Kidney epithelial cell (primary cell): ENCODE measurements at places on chromosomes 1 and 21.
A peak's percentile ranks its signal among the peaks of the same experiment; 100 is the strongest.

- DNase-seq, result no peak
Observed at GRCh38 chr1:64733581-64734286, 11.1 kb upstream of the RAVER2 start.

GRCh38 chr1:67830226-67830625 is 3.0 kb downstream of the GNG12 start:
- DNase-seq, result no peak

GRCh38 chr1:68218490-68218889 is 13.8 kb downstream of the WLS start:
- no peak for DNase-seq

GRCh38 chr1:87844251-87844650 is 515.6 kb downstream of the LMO4 start:
- DNase-seq, result no peak

DNA sequence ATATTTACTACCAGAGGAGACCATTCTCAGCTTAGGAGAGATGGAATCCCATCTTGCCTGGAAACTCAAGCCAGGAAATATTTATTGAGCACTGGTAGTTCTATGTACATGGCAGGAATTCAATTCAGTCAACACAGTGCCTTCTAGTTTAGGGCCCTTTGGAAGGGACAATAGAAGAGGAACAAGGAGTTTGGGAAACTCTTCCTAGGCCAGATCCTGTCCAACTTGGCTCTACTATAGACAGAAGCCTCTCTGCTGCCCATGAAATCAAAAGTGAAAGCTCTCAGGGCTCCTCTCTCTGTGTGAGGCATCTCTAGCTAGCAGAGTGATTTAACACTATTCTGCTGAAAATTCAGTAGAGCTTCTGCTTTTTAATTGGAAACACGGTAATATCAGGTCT is 244.6 kb upstream of the MAP1LC3C start:
- DNase-seq, result no peak

DNA sequence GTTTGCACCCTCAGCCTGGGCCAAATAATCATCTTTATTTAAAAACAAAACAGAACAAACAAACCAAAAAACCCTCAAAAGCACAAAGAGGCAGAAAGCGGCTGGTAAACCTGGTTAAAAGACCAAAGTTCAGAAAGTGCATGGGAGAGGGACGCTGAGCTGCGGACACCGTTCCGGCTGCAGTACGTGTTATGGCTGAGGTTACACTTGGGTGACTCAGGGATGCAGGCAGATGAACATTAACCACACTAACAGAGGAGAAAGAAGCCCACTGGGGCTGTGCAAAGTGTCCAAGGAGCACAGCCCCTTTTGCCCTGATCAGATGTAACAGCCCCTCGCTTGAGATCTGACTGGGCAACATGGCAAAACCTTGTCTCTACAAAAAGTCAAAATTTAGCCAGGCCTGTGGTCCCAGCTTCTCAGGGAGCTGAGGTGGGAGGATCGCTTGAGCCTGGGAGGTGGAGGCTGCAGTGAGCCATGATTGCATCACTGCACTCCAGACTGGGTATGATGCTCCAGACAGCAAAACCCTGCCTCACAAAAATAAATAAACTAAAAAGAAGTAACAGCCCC is 28.3 kb downstream of the GPR157 start:
- DNase-seq, result no peak

DNA sequence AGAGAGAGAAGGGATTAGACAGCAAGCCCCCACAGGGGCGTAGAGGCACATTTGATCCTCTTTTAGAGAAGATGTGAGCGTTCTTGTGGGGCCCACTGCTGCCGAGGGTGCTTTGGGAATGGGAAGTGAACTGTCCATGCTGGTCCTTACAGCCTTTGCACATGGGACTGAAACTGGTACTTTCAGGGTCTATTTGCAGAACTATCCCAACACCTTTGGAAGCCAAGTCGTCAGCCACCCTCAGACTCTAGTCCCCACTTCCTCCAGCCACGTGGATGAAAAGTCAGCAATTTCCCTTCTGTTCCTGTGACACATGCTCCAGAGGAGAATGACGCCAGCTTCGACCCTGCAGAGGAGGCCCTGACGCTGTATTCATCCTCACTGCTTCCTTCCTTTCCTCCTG is 2.6 kb upstream of the RAB7B start:
- DNase-seq, result no peak

DNA sequence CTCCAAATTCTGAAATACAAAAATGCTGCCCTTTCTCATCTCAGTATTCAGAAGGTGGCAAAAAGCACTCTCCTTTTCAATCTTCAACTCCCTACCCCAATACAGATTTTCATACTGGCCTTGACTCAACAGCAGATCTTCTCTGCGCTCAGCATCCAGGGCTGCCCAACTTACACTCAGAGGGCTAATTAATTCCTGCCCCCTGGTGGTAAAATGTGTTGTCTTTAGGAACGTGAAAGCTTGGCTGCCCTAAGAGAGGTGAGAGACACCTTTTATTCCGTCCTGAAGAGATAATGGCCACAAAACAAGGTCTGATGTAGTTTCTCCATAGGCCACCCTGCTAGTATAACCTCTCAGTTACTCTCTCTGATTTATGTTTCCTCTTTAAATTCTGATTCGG is 25.0 kb downstream of the KRTAP24-1 start:
- DNase-seq, result no peak

DNA sequence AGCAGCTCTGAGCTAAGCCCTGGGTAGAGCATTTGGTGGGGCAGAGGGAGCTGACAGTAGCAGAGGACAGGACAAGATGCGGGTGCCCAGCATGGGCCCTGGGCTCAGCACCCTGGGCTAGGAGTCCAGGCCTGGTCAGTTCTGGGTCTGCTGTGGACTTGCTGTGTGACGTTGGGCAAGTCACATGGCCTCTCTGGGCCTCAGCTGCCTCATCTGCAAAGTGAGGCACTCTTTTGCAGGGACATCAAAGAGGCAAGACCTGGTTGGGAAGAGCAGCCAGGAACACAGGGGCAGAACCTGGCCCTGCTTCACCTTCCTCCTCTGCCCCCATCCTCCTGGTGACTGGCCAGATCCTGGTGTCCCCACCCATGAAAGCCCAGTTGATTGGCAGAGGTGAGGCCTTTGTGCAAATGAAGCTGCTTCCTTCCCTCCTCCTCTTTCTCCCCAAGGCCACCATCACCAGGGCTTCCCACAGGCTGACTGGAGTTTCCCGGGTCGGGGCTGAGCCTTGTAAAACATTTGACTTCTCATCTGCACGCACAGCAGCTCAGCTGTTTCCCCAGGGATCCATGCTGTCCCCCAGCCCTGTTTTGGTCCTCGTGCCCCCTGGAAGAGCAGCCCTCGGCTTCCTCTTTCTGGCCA is 350.5 kb downstream of the MATN1 start:
- DNase-seq, result no peak

DNA sequence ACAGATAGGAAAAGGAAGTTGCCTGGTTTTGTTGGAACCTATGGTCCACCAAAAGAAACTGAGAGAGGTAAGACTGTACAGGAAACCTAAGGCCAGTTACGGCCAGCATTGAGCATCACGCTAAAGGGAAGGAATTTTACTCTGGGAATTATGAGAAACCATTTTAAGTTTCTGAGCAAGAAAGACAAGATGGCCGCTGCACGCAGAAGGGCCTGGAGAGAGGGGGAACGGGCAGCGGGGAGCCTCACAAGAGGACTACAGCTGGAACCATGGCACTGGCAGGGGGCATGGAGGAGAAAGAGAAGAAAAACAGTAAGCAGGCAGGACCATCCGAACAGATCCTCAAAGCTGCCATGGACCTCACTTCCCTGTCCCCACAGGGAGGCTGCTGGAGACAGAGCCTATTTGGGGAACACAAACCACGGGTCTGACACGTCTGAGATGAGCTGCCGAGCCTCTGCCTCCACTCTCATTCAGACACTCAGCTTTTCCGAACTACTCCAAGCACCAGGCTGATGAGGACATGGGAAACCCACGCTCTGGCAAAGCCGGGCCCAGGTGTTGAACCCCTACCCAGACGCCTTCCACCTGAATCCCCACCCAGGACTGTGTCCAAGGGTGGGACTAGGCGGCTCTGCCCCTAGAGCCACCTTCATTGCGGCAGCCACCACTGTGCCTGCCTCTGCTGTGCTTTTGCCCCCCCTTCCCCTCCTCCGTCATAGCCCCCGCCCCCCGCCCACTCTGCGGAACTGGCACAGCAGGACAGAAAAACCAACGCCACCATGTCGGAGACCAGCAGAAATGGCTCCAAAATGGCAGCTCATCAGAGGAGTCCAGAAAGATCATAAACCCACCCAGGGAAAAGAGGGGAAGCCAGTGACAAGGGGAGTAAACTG is 69.0 kb downstream of the CD46 start:
- no peak for DNase-seq

DNA sequence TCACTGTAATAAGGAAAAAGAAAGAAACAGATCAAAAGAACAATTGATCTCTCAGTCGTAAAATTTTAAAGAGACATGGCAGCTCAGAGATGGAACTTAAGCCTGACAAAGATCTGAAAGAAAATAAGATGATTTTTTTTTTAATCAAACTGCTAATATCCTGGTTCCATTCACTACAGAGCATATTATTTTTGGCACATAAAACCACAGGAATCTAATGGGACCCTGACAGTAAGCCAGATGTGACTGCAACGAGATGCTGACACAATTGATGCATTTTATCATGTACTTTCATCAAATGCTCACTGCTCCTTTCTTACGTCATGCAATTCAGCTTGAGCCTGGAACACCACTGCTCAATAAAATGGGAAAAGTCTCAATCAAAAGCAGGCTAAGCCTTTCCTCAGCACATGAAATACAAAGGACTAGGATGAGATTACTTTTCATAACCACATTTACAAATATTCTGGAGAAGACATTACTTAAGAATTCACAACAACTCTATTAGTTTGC is 16.6 kb downstream of the GPATCH2 start:
- no peak for DNase-seq

GRCh38 chr1:115595279-115596079 is 46.3 kb upstream of the VANGL1 start:
- DNase-seq, result peak; percentile 69

DNA sequence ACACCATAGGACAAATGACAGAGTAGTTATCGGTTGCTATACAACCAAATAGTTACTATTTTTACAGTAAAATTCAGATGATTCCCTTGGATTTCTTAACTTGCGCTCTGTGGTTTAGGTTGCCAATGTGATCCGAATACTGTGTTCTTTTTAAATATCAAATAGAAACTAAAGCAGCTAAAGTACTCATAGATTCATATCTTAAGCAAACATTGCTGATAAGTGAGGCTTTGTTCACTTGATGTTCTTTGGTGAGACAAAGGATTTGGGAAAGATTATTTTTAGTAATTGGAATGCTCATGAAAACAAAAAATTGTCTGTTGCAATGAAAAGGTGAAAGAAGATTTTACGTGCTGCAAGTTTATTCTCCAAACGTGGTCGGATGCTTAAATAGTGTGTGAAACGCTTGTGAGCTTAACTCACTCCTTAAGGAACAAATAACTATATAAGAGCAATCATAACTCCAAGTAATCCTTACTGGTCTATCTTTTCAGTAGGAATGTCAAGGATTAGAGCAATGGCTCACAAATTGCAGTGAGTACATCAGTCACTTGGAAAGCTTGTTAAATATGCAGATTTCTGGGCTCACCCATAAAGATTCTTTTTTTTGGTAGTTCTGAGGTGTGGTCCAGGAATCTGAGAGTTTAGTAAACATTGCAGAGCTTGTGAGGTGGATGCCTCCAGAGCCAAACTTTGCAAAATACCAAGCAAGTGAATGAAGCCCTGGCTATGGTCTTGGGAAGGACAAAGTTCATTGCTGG is 31.8 kb upstream of the PDC start:
- DNase-seq, result no peak

- DNase-seq, result no peak
Observed at GRCh38 chr1:221141606-221142285, 262.5 kb downstream of the HLX start.

DNA sequence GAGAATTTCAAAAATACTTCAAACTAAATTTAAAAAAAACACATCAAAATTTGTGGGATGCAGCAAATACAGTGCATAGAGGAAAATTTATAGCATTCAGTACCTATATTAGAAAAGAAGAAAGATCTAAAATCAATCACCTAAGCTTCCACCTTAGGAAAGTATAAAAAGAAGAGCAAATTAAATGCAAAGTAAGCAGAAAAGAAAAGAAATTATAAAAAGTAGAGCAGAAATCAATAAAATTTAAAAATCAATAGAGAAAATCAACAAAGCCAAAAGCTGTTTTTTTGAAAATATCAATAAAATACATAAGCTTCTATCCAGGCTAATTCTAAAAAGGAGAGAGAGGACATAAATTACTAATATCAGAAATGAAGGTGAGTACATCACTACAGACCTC is 255.4 kb downstream of the KCNH1 start:
- no peak for DNase-seq

DNA sequence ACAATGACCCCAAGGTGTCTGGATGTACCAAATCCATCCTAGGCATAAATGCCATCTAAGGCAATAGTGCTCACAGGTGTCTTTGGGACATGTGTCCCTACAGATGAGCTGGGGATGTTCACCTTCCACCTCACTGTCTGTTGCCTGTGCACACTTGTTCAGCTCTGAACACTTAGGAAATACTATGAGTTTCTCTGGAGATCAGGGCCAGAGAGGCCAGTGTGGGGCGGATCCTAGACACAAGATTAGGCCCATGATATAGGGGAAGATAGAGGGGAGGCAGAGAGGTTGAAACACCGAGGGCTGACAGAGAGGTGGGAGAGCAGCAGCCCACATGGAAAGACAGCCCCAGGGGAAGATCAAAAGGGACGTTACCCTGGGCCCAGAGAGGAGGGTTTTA is 25.6 kb downstream of the C1orf116 start:
- DNase-seq, result no peak
